Left forelimb (tissue), 1 donor: ENCODE measurements at places on chromosomes 5 and 9.

GRCh38 chr5:150616506-150616905 is 24.0 kb upstream of the SYNPO start:
- DNase-seq, result no peak

GRCh38 chr5:94908889-94909480 is 290.5 kb downstream of the SLF1 start:
- no peak for DNase-seq

DNA sequence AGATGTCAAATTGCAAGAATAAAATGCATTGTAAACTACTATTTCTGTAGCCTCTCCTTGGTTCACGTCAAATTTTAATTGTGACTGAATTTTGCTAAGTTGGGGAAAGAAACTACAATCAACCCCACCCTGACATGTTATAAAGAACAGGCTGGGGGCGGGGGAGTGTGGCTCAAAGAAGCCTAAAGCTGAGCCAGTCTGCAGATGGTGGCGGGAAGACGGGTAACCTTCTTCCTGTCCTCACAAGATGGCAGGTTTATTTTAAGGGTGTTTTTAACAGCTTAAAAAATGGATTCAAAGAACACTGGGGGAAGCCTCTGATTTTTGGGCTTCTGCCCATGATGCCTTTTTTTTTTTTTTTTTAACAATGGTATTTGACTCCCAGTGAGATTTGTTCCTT is 68.5 kb upstream of the MELK start:
- no peak for DNase-seq

DNA sequence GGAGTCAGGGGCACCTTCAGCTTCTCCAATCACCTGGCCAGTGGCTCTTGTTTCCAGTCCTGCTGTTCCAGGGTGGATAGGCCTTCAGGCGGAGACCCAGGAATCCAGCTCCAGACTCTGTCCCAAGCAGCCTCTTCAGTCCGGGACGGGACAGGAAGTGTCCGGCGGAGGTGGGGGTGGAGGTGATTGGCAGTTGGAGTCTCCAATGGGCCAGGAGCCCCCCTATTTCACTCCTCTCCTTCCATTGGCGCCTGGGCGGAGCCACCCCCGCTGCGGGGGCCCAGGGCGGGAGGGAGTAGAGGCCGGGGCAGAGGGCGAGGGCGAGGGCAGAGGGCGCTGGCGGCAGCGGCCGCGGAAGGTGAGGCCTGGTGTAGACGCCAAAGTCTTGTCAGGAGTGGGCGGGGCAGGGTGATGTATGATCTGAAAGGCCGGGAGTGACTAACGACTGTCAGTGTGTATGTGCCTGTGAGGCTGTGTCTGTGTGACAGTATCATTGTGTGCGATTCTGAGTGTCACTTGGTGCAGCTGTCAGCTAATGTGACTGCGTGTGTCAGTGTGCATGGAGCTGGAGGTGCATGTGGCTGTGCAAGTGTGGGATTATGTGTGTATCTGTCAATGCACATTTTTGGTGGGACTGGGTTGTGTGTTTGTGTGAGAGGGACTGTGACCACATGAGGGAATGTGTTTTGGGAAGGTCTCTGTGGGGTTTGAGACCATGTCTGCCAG is at the start of gene IL11RA:
Gene IL11RA, plus strand, starts transcription at position 310 of the 726 bp plus-strand sequence. CDS start 3,033 bp downstream, outside the sequence.
- peak; percentile 89 for DNase-seq

DNA sequence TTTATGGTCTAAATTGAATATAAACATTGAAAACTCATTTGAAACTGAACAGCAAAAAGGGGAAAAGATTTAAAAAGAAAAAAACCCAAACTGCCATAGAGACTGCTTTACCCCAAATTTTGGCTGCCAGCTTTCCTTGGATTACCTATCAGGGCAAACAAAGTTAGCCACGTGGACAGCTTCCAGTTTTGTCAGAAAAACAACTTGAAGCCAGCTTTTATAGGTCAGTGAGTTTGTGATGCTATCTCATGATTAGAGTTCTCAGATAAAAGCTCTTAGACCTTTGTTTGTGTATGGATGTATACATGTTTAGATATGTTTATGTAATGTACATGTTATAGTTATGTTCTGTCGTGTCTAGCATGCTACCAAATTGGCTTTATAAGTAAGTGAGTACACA is 16.1 kb downstream of the FBP2 start:
- no peak for DNase-seq

- no peak for DNase-seq
Observed at GRCh38 chr5:40960037-40960436, 50.7 kb downstream of the C7 start.

DNA sequence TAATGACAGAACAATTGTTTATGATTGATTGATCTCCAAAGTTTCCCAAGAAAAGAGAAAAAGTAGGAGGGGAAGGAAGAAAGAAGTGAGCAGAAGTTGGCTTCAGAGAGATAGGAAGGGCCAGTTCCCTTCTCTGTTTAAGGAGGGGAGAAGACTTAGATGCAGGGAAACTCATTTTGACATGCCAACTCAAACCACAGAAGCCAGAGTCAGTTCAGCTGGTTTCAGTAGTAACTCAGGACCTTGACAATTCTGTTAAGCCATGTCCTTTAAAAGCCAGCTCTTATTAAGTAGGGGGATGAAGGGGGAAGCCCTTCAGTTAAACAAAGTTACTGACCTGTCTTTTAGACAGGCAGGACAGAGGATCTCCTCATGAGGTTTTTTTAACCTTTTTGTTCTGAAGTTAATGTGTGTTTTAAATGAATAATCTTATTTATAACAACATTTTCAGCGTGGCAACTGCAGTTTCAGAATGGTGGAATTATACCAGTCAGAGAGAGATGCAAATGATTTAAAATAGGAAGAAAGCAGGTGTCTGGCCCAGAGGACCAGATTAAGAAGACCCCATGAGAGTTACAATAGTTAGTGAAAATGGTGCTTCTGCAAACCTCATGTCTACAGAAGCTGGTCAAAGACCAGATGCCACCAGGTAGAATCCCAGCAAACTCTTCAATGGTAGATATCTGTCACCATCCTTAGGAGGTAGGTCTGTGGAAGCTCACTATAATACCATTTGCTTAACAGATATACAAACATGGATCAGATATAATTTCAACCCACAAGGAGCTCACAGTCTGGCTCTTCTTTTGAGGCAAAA is 29.3 kb upstream of the ABL1 start:
- no peak for DNase-seq

- peak; percentile 68 for DNase-seq
Observed at GRCh38 chr9:21031091-21031807, at the start of gene HACD4. HACD4 (minus strand) TSS chr9:21031640; CDS start chr9:21031590, 50 bp downstream.

- DNase-seq, result no peak
Observed at GRCh38 chr5:111859031-111859430, 102.0 kb upstream of the NREP start.

GRCh38 chr5:135219868-135220267 is 179.2 kb downstream of the MACROH2A1 start:
- peak; percentile 60 for DNase-seq

DNA sequence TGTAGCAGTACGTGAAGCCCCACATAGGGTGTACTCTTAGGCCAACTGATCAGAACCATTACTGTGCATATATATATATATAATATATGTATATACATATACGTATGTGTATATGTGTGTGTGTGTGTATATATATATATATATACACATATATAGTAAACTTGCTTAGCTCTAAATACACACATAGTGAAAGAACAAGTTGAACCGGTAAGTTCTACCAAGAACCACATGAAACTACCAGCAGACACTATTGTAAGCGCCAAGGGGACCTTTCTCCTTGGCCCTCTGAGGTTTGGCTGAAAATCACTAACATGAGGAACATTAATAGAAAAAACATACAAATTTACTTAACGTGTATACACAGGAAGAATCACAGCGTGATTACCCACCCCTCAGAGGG is 1.8 kb upstream of the TARS1 start:
- DNase-seq, result no peak

DNA sequence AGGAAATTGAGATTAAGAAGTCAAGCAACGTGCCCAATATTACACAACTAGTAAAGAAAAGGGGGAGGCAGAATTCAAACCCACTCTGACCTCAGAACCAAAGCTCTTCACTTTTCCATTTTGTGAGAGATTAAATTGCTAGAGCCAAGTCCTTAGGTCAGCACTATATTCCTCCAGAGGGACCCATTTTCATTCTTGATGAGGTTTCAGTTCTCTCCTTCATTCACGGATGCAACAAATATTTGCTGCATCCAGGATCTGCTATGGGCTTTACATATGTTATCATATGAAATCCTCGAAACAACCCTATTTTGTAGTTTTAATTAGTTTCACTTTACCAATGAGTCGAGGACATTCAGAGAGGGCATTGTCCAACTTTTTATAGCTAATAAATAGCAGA is 239.2 kb downstream of the EFNA5 start:
- no peak for DNase-seq

- DNase-seq, result no peak
Observed at GRCh38 chr9:15058236-15058635, 148.0 kb upstream of the FREM1 start.

DNA sequence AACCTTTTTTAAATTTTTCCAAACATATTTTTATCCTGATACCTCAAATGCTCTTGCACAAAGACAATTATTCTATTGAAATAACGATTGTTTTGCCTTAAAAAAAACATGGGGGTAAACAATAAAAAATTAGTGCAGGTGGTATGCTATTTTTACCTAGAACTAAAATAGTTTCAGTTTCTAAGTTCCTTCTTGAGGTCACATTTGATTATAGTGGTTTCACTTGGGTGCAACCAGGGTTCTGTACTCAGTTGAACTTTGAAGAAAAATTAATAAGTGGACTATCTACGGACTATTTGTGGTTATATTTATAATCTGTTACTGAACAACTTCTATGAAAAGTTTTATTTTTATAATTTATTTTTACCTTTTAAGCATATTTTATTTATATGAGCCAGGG is 387.1 kb upstream of the IZUMO3 start:
- DNase-seq, result no peak

DNA sequence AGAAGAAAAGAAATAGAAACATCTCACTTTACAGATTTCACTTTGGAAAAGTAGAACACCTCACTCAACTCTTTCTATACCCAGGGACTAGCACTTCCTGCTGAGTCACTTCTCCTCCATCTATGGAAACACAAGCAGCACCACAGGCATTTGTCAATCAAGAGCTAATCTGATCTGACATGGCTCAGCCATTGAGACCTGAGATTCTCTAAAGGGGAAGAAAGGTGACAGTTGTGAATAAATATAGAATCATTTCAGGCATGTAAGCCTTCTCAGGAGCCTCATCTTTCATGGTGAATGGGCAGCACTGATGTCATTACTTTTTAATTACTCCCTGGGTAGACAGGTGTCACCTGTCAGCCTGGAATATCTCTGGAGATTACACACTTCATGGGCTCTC is 559.8 kb downstream of the HINT1 start:
- no peak for DNase-seq

- no peak for DNase-seq
Observed at GRCh38 chr9:94287877-94288513, 28.9 kb downstream of the ZNF169 start.

- DNase-seq, result no peak
Observed at GRCh38 chr9:70772601-70773000, 348.8 kb downstream of the TRPM3 start.

- DNase-seq, result no peak
Observed at GRCh38 chr5:56447232-56447631, 214.1 kb upstream of the ANKRD55 start.
